Activated CD8-positive, alpha-beta T cell treated with anti-CD3 and anti-CD28 coated beads, Interleukin-2, amount 10 ng/mL, durations not matched to agents 7 days and 5 days (primary cell): ENCODE measurements at places on chromosomes 4 and X.
A peak's percentile ranks its signal among the peaks of the same experiment; 100 is the strongest.

DNA sequence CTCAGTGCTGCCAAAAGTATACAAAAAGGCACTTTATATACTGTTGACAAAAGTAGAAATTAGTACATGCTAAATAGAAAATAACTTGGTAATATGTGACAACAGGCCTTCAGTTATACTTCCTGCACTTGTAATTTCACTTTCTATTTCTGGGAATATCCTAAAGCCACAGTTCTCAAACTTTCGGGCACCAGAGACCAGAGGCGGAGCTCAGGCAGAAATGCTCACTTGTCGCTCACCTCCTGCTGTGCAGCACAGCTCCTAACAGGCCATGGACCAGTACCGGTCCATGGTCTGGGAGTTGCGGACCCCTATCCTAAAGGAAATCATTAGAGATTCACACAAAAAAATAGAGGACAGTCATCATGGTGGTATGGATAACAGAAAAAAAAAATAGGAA is 25.7 kb downstream of the ACSL4 start:
- peak overlapping the region; percentile 58 for H3K27ac ChIP-seq
- peaks cover 55% of the 10 kb centered on the region for H3K4me1 ChIP-seq
- peaks cover 18% of the 10 kb centered on the region for H3K36me3 ChIP-seq
- peak overlapping the region; percentile 57 for H3K4me3 ChIP-seq
- no peaks in the 10 kb centered on the region for H3K27me3 ChIP-seq
- no peak for DNase-seq

- no peaks in the 10 kb centered on the region for H3K4me1 ChIP-seq
- no peak for DNase-seq
- H3K27me3 ChIP-seq: no peaks in the 10 kb centered on the region
- no peak overlapping the region for H3K27ac ChIP-seq
Measured at GRCh38 chrX:153379971-153380581, 21.1 kb downstream of the PNMA6E start.

- no peak for DNase-seq
- H3K27ac ChIP-seq: peak overlapping the region; percentile 4
- no peaks in the 10 kb centered on the region for H3K27me3 ChIP-seq
- peaks cover 24% of the 10 kb centered on the region for H3K36me3 ChIP-seq
- no peak overlapping the region for H3K4me3 ChIP-seq
- H3K4me1 ChIP-seq: peaks cover 8% of the 10 kb centered on the region
Measured at GRCh38 chr4:38832624-38833528, 23.7 kb downstream of the TLR6 start.

GRCh38 chrX:39816871-39817731 is 280.7 kb downstream of the BCOR start:
- H3K27ac ChIP-seq: peak overlapping the region; percentile 57
- H3K4me3 ChIP-seq: no peak overlapping the region
- H3K36me3 ChIP-seq: no peaks in the 10 kb centered on the region

GRCh38 chr4:118869808-118870342 is 18.8 kb upstream of the SYNPO2 start:
- no peaks in the 10 kb centered on the region for H3K36me3 ChIP-seq
- no peaks in the 10 kb centered on the region for H3K4me1 ChIP-seq
- no peak for DNase-seq

DNA sequence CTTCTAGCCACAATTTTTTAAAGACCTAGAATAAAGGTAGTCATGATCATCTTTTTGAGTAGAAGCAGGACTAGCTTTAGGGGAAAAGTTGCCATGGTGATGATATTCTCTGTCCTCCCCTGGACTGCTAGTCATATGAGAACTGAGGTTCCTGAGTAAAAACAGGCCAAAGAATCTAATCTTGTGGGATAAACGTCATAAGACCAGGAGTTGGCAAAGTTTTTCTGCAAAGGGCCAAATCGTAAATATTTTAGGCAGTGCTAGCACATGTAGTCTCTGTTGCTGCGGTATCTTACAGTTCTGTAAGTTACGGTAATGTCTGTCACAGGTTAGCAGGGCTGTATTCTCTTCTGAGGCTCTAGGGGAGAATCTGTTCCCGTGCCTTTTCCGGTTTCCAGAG is 3.4 kb downstream of the PRPS2 start:
- peaks cover 6% of the 10 kb centered on the region for H3K27me3 ChIP-seq
- peaks cover 44% of the 10 kb centered on the region for H3K36me3 ChIP-seq
- no peak overlapping the region for H3K27ac ChIP-seq
- H3K4me1 ChIP-seq: peaks cover 38% of the 10 kb centered on the region

GRCh38 chr4:10715135-10715534 is 30.6 kb upstream of the CLNK start:
- H3K27me3 ChIP-seq: peaks cover 3% of the 10 kb centered on the region
- DNase-seq: no peak
- H3K4me3 ChIP-seq: no peak overlapping the region
- no peaks in the 10 kb centered on the region for H3K36me3 ChIP-seq
- H3K4me1 ChIP-seq: no peaks in the 10 kb centered on the region

- H3K36me3 ChIP-seq: peaks cover 24% of the 10 kb centered on the region
- H3K4me1 ChIP-seq: peaks cover 9% of the 10 kb centered on the region
- H3K27ac ChIP-seq: peak overlapping the region; percentile 81
- peaks cover 95% of the 10 kb centered on the region for H3K27me3 ChIP-seq
- peak; percentile 33 for DNase-seq
- peak overlapping the region; percentile 25 for H3K4me3 ChIP-seq
Measured at GRCh38 chr4:173522160-173522950, 7.7 kb downstream of the HAND2 start.

DNA sequence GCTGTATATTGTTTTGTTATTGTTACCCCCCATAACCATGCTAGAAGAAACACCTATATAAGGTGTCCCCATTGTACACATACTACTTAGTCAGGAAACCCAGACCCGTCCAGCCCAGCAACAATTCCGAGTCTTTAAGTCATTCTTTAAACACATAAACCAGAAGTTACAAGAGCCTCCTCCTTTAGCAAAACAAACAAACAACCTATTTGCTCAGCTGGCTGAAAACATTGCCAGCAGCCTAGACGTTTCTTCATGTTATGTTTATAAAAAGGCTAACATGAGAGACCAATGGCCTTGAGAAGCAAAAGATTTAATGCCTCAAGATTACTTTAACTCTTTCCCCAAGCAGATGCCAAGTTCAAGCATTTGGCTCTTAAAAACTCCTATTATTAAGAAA is 1.4 kb downstream of the ACOX3 start:
- H3K27ac ChIP-seq: peak overlapping the region; percentile 7
- no peak for DNase-seq
- H3K36me3 ChIP-seq: peaks cover 13% of the 10 kb centered on the region
- no peaks in the 10 kb centered on the region for H3K27me3 ChIP-seq
- peaks cover 75% of the 10 kb centered on the region for H3K4me1 ChIP-seq

- H3K27me3 ChIP-seq: no peaks in the 10 kb centered on the region
- peaks cover 31% of the 10 kb centered on the region for H3K36me3 ChIP-seq
- H3K4me3 ChIP-seq: peak within 1 kb of the TSS; percentile 86
- peak within 1 kb of the TSS; percentile 90 for H3K27ac ChIP-seq
Measured at GRCh38 chr4:674172-675035, at the start of the genes ATP5ME and MYL5. ATP5ME (minus strand) TSS chr4:674276; CDS start chr4:674247, 29 bp downstream. MYL5 (plus strand) TSS chr4:674542; CDS start chr4:678027, 3,485 bp downstream.

DNA sequence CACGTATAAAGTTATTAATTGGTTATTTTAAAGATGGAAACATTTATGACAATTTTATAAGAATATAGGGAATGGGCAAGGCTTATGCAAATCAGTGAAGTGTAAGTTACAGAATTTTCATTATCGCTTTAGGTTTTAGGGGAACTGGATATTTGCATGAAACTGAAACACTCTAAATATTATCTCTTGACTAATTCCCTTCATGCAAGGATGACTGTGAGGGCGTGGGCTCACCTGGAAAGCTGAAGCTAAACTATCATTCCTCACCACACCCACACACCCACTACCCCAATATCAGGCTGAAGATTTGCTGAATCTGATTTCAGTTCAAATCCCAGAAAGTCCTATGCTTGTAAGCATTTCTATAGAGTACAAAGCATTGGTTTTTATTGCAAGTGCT is 81.7 kb upstream of the ARHGAP24 start:
- H3K36me3 ChIP-seq: no peaks in the 10 kb centered on the region
- H3K4me1 ChIP-seq: no peaks in the 10 kb centered on the region
- no peak overlapping the region for H3K4me3 ChIP-seq

DNA sequence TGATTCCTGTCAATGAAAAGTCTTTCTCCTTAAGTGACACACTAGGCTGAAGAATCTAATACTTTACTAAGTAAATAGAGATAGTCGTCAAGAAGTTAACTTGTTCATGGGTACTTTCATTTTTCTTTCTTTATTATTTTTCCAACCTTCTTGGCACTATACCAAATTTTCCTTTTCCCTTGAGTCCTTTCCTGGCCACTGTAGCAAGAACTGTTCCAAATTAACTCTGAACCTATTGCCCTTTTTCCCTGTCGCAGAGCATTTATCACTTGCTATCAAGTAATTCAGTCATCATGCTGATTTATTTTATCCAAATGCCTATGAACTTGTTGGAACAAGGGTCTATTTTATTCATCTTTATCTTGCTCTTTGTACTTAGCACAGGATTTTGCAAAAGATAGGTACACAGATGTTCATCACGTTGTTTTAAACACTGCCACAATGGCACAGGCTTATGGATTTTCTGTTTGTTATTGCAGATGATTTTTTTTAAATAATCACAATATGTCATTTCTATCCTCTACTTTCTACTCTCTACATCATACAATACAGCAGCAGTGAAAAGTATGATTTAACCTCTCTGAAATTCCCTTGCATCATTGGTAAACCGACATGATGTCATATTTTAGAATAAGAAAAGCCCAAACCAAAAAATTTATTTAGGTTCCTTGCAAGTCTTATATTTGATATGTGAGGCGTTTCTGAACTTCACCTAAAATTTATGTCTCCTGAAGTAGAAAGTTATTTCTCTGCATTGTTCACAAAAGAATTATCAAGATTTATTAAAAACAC is 2352.3 kb downstream of the PCDH7 start:
- H3K4me1 ChIP-seq: no peaks in the 10 kb centered on the region
- no peaks in the 10 kb centered on the region for H3K27me3 ChIP-seq
- H3K36me3 ChIP-seq: no peaks in the 10 kb centered on the region
- no peak overlapping the region for H3K27ac ChIP-seq

DNA sequence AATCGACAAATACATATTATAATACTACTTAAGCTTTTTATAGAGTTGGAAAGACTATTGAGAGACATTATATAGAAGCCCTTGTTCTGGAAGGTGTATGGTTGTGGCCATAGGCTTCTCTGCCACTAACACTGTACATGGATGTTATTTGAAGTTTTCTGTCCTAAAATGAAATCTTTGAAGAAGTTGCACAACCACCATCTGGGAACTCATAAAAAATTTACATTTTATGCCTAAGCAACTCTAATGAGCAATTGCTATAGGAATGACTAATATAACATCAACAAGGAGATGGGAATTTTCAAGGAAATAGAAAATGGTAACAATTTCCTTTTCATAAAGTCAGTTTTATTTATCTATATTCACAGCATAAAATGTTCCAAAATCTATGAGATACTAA is 7.4 kb downstream of the HTN1 start:
- no peaks in the 10 kb centered on the region for H3K4me1 ChIP-seq
- no peaks in the 10 kb centered on the region for H3K27me3 ChIP-seq
- DNase-seq: no peak
- no peak overlapping the region for H3K4me3 ChIP-seq

GRCh38 chr4:149823769-149824221 is 8.2 kb upstream of the IQCM start:
- H3K27ac ChIP-seq: no peak overlapping the region
- no peaks in the 10 kb centered on the region for H3K36me3 ChIP-seq
- H3K4me3 ChIP-seq: no peak overlapping the region
- no peaks in the 10 kb centered on the region for H3K27me3 ChIP-seq
- DNase-seq: no peak

DNA sequence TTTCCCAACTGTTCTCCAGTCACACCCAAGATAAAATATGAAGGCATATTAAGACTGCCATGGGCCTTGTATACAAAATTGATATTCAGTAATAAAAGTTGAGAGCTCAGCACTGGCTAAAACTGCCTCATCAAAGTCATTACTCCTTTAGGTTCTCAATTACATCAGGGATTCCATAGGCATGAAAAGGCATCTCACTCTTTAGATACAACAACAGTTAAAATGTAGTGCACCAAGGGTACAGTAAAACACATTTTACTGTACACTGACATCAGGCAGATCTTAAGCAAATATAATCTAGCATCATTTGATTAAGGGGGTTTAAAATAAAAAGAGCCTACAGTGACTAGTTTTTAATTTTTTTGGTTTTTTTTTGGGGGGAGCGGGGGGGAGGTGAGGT is 107.7 kb downstream of the PPP3CA start:
- H3K27me3 ChIP-seq: no peaks in the 10 kb centered on the region
- no peaks in the 10 kb centered on the region for H3K36me3 ChIP-seq
- DNase-seq: no peak
- H3K4me1 ChIP-seq: no peaks in the 10 kb centered on the region

DNA sequence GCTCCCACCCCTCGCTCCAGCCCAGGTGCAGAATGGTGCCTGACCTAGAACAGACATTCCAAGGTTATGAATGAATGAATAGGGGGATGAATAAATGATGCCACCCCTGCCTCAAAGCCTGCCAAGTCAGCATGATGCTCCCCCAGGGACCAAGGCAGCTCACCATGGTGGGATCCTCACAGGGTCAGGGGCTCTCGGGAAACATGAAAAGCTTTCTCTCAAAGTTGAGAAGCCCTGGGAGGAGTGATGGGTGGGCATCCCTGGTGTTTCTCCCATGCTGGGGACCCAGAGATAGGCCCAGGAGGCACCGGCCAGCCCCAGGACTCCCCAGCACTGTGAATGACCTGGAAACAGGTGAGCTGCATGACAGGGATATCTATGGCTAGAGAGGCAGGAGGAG is 58.9 kb downstream of the HTRA3 start:
- no peak overlapping the region for H3K4me3 ChIP-seq
- H3K36me3 ChIP-seq: no peaks in the 10 kb centered on the region
- no peak for DNase-seq

- no peaks in the 10 kb centered on the region for H3K36me3 ChIP-seq
- no peaks in the 10 kb centered on the region for H3K4me1 ChIP-seq
- no peaks in the 10 kb centered on the region for H3K27me3 ChIP-seq
- no peak for DNase-seq
- no peak overlapping the region for H3K4me3 ChIP-seq
Measured at GRCh38 chrX:113470166-113470565, 629.5 kb upstream of the AMOT start.

DNA sequence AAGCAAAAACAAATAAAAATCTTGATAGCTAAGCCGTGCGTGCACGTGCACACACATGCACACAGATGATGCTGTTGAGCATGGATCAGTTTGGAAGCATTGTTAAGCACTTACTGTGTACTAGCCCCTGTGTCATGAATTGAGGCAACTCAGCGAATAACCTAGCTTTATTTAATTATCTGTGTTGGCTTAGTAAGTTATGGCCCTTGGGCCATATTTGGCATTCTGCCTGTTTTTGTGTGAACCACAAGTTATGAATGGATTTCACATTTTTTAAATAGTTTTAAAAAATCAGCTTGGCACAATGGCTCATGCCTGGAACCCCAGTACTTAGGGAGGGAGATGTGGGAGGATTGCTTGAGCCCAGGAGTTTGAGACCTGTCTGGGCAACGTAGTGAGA is 113.6 kb upstream of the CBLL2 start:
- H3K27ac ChIP-seq: no peak overlapping the region
- H3K4me3 ChIP-seq: no peak overlapping the region
- H3K4me1 ChIP-seq: no peaks in the 10 kb centered on the region

- H3K4me1 ChIP-seq: no peaks in the 10 kb centered on the region
- no peak overlapping the region for H3K4me3 ChIP-seq
- H3K36me3 ChIP-seq: peaks cover 1% of the 10 kb centered on the region
- no peaks in the 10 kb centered on the region for H3K27me3 ChIP-seq
- DNase-seq: no peak
Measured at GRCh38 chrX:45614853-45615252, 414.2 kb upstream of the DIPK2B start.
